ENCODE measurements at places on chromosomes 7 and 10. TPM values are rescaled to one million over a fixed set of nuclear protein-coding genes. Genes with fewer than 3 reads are reported as not detected.

FAM237B gene
- total RNA-seq: not detected

CCDC172 gene
- total RNA-seq: not detected

CRHR2 gene
- total RNA-seq: not detected

LEP gene
- not detected for total RNA-seq

DNA sequence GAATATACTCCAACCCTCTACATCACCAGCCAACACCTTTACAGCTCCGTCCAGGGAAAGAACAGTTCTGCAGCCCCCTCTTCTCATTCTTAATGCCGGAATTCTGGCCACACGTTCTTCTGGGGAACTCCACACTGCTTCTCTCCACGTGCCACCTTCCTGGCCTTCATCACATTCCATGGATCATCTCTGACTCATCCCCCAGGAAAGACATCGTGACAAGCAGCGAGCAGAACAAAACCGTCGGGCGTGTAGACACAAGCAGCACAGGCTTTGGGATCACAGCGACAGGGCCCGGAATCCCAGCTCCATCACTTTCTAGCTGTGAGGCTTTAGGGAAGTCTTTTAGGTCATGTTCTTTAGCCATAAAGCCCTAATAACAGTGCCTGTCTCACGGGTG is 590.3 kb upstream of the FOXK1 start:
- no peak for DNase-seq

- DNase-seq: no peak
These were observed 241.5 kb upstream of the PITRM1 start for GRCh38 chr10:3413937-3414666.

All from Karpas-422 (cell line).